ENCODE measurements at places on chromosomes 1 and 21.

- no peak for DNase-seq
These were observed 15.7 kb downstream of the SPOCD1 start for GRCh38 chr1:31799895-31800673.

- DNase-seq: no peak
These were observed 30.1 kb upstream of the DNAJC6 start for GRCh38 chr1:65279070-65279779.

DNA sequence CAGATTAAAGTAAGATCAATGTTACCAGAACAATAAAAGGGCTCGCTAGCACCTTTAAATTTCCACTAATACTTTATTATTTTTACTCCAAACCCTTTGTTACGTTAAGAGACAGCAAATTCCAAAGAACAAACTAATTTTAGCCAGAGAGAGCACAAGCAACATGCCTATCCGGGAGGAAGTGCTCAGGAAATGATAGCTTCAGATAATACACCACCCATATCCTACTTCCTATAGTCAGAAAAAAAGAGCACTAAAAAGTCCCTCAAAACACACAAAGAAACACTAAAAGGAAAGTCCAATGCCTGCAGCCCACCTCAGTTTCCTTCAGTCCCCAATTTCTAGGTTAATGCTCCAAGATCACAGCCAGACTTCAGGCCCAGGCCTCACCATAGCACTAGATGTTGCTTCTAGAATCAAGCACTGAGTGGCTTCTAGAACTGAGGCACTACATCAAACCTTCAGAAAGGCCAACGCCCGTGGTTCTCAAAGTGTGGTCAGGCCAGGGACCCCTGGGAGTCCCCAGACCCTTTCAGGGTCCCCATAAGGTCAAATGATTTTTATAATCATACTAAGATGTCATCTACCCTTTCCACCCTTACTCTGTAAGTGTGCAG lies 142.6 kb downstream of the PSMG1 start:
- no peak for DNase-seq

GRCh38 chr1:24236789-24237371 lies 49.8 kb upstream of the IFNLR1 start:
- DNase-seq: no peak

GRCh38 chr1:171738911-171739310 lies 3.0 kb downstream of the VAMP4 start:
- DNase-seq: no peak

DNA sequence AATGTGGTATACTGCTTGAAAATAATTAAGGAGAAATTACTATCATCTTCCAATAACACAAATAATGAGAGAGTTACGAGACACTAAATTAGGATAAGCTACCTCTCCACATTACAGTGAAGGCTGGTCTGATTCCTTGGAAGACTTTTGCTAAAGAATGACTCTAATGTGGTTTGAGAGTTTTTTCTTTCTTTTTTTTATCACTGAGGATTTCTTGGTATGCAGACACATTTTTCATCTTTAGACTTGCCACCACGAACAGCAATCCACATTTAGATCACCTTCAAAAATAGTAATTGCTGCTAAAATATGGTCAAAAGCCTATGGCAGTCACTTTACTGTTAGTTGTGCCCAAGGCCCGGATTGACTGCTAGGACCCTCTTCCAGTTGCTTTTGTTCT lies 16.6 kb upstream of the TMEM35B start:
- DNase-seq: no peak

DNA sequence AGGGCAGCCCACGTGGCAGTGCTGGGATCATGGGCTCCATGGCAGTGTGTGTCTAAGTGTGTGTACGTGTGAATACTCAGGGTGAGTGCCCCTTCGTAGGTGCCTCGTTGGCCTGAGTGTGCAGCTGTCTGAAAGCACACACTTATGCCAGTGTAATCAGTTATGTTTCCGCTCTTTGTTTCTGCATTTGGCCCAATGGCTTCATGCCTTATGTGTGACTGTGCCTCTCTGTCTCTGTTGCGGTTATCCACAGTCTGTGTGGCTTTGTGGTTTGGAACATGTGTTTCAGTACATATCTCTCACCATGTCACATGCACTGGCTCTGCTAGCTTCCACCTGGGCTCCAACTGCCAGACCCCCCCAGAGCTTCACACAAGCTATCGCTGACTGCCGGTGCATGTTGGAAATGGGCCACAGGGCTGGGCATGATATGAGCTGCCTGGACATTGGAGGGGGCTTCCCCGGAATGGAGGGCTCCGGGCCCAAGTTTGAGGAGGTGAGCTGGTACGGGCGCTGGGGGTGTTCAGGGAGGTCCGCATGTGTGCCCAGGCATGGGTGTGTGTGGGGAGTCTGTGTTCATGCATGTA lies 70.3 kb upstream of the TINAGL1 start:
- DNase-seq: no peak

DNA sequence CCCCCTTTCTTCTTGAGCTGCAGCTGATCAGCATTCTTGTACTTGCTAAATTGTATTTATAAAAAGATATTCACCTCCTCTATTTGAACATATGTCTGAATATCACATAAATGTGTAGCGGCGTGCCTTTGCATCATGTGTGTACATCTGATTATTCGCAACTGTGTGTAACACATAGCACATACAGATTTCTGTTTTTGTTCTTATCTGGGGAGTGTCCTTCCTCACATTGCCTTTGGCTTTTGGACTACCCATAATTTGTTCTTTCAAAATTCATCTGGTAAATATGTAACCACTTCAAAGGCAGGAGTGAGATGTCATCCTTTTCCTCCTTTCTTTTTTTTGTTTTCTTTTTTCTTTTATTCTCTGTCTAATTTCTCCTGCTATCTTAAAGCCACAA lies 113.6 kb downstream of the PBX1 start:
- DNase-seq: no peak

GRCh38 chr1:22024485-22025367 lies 23.3 kb downstream of the CELA3A start:
- DNase-seq: peak; percentile 78

- DNase-seq: no peak
These were observed 348.7 kb downstream of the PAPPA2 start for GRCh38 chr1:176811511-176812288.

Data from AML-193 (cell line).